ENCODE measurements at places on chromosomes 1 and 21. TPM values are rescaled to one million over a fixed set of nuclear protein-coding genes. Genes with fewer than 3 reads are reported as not detected.

AMY1C gene
- total RNA-seq = not detected

MRPS21 gene
- 84.2 TPM for total RNA-seq

GRCh38 chr1:149848340-149849110, 50.8 kb upstream of the BOLA1 start:
- peaks cover 56% of the 10 kb centered on the region for H3K4me1 ChIP-seq
- H3K27me3 ChIP-seq = no peaks in the 10 kb centered on the region
- H3K4me3 ChIP-seq = peak overlapping the region; percentile 96
- H3K36me3 ChIP-seq = peaks cover 36% of the 10 kb centered on the region

- H3K36me3 ChIP-seq = no peaks in the 10 kb centered on the region
- peaks cover 7% of the 10 kb centered on the region for H3K27me3 ChIP-seq
- no peak for DNase-seq
- no peak overlapping the region for H3K27ac ChIP-seq
These were observed 45.1 kb downstream of the BCL9 start for GRCh38 chr1:147586414-147586813.

DNA sequence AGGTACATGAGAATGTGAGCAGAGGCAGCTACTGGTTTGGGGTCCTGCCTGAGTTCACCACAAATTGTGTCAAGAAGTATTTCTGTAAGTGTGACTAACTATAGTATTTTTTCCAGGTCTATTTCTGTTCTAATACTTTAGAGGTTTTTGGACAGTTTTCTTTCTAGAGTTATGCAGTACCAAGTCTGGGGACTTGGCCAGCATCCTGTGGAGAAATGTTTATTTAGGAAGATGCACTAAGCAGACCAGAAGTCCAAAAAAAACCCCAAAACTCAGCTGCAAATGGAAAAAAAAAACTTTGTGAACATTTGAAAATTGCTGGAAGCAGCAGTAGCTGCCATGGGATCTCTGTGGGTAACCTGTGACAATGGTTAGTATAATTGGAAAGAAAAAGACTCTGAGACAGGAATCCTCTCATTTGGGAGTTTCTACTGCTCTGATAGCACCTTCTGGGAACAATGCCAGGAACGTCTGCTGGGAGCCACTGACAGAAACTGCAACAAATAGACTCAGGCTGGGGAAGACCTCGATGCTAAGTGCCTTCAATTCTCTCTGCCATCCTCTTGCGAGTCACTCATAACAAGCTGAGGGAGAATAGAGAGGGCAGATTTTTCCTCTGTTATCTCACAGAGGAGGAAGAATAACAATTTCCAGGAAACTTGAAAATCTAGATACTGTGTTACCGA, 37.6 kb downstream of the OR10R2 start:
- no peaks in the 10 kb centered on the region for H3K36me3 ChIP-seq
- DNase-seq = no peak
- H3K27me3 ChIP-seq = peaks cover 13% of the 10 kb centered on the region
- H3K27ac ChIP-seq = no peak overlapping the region
- no peak overlapping the region for H3K4me3 ChIP-seq

TAGLN2 gene
- total RNA-seq = 378 TPM

- peaks cover 52% of the 10 kb centered on the region for H3K4me1 ChIP-seq
- no peak overlapping the region for H3K27ac ChIP-seq
- no peak overlapping the region for H3K4me3 ChIP-seq
- H3K36me3 ChIP-seq = peaks cover 5% of the 10 kb centered on the region
These were observed 15.2 kb downstream of the POGZ start for GRCh38 chr1:151443846-151444782.

OLFML2B gene
- total RNA-seq = not detected

GRCh38 chr21:15003463-15004135, 61.2 kb downstream of the NRIP1 start:
- DNase-seq = no peak
- H3K27ac ChIP-seq = peak overlapping the region; percentile 64
- peaks cover 64% of the 10 kb centered on the region for H3K4me1 ChIP-seq
- H3K27me3 ChIP-seq = no peaks in the 10 kb centered on the region
- H3K4me3 ChIP-seq = peak overlapping the region; percentile 60
- H3K36me3 ChIP-seq = peaks cover 6% of the 10 kb centered on the region

DNA sequence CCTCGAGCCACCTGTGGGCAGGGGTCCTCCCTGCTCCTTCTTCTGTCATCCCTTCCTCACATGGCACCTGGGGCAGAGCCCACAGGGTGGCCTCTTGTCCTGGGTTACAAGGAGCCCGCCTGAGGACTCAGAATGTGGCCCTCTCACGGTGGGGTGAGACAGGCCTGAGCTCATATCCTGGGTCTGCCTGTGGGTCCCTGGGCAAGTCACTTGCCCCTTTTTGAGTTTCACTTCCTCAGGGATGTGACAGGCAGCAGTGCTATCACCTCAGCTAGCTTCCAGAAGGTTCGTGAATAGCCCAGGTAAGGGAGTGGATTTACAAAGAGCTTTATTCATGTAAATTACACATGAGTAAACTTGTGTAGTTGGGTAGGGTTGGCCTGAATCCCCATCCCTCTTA, 33.5 kb downstream of the HTR6 start:
- H3K27me3 ChIP-seq = no peaks in the 10 kb centered on the region
- H3K36me3 ChIP-seq = no peaks in the 10 kb centered on the region
- DNase-seq = no peak
- peaks cover 9% of the 10 kb centered on the region for H3K4me1 ChIP-seq
- no peak overlapping the region for H3K27ac ChIP-seq

- no peaks in the 10 kb centered on the region for H3K27me3 ChIP-seq
- H3K36me3 ChIP-seq = no peaks in the 10 kb centered on the region
- H3K4me3 ChIP-seq = no peak overlapping the region
- DNase-seq = no peak
These were observed 17.1 kb downstream of the TP73 start for GRCh38 chr1:3669421-3669821.

DNA sequence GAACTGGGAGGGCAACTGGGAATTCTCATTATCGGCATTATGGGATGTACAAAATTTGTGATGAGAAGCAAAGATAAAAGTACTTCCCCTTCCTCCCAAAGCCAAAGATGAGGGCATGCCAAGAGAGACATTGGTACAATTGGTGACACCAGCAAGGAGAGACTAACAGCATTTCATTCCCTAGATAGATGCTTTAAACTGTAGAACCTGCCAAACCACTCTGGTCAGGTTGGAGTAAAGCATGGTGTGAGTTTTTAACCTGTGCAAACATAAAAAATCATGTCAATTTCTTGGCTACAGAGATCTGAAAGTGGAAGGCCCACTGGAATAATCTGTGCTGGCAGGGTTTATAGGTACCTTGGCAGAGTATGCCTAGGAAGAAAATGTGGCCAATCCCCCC, 19.4 kb downstream of the CTXND2 start:
- H3K4me3 ChIP-seq = no peak overlapping the region
- H3K4me1 ChIP-seq = peaks cover 19% of the 10 kb centered on the region
- no peak for DNase-seq
- H3K36me3 ChIP-seq = no peaks in the 10 kb centered on the region
- no peak overlapping the region for H3K27ac ChIP-seq
- H3K27me3 ChIP-seq = no peaks in the 10 kb centered on the region

- H3K27ac ChIP-seq = peak overlapping the region; percentile 78
- H3K27me3 ChIP-seq = peaks cover 20% of the 10 kb centered on the region
- no peaks in the 10 kb centered on the region for H3K36me3 ChIP-seq
- peaks cover 20% of the 10 kb centered on the region for H3K4me1 ChIP-seq
- peak overlapping the region; percentile 33 for H3K4me3 ChIP-seq
These were observed 48.4 kb downstream of the COLGALT2 start for GRCh38 chr1:183989078-183989577.

All from activated T-cell treated with anti-CD3 and anti-CD28 coated beads, Interleukin-2, amount 50 U/mL, for 72 hours (primary cell).